Esophagus squamous epithelium (tissue), 5 donors: ENCODE measurements at places on chromosomes 12 and 14.

DNA sequence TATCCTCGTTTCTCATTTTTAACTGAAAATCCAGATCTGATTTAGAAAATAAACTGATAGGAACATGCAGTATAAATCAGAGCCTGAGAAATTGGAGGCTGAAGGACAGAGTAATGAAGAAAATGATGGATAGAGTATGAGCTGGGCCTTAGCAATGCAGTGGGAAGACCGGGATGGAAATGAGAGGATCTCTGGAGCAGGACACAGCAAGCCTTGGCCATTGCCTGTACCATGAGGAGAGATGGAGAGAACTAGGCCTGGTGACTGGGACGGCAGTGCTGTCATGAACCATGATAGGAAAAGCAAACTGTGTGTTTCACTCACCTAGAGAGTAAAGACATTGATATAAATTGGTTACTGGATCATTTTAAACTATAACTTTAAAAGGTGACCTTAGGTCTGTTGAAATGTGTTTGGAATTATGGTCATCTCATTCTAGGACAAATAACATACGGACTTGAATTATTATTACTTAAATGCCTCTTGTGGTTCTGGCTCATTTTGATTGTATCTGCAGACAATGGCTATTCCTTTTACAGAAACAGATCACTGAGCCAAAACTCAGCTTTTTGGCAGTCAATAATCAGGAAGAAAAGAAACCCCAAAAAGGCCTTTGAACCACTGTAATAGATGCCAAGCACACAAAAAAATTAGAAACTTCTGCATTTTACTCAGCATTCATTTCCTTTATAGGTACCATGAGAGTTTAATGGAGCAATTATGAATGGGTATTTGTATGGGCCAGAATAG, 251.9 kb upstream of the PRKD1 start:
- DNase-seq, result no peak

DNA sequence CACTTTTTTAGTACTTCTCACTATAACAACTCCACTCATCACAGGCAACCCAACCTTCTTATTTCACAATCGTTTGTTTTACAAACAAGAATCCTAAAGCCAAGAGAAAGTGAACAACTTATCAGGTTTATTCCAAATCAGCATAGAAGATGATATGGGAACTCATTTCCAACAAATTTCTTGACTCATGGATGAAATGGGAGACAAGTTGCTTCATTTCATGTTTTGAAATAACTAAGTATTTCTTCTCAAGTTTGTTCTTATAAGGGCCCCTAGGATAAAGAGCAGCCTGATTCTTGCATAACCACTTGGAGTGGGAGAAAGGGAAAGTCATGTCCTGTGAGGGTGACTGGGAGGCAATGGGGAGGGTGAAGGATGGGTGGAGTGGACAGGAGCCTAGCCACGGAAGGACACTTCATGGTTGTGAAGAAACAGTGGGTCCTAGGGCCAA, 168.3 kb downstream of the DUSP6 start:
- no peak for DNase-seq

- DNase-seq, result no peak
Observed at GRCh38 chr12:110680032-110680431, 8.9 kb downstream of the HVCN1 start.

DNA sequence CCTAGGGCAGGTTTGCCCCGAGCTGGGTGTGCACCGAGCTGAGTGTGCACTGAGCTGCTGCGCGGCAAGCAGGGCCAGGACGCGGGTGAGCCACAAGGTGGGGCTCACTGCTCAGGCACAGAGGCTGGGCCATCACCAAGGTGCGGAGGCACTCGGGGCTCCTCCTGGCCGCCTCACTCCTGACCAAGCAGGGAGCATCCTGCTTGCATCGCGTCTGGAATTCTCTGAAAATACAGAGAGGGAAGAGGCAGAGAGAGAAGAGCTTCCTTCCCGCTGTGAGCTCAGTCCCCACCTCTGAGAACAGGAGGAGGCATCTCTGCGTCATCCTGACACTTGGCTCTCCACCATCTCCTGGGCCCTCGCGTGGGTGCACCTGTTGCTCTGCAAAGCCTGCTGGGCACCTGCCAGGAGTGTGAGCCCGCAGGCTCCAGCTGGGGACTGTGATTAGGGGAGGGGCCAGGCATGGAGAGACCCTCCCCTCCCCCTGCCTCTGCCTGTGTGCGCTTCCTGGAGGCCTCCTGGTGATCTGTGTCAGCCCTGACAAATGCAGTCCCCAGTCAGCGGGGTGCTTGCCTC, 116.3 kb downstream of the GLT1D1 start:
- no peak for DNase-seq
